ENCODE measurements at places on chromosomes 5 and 9.

DNA sequence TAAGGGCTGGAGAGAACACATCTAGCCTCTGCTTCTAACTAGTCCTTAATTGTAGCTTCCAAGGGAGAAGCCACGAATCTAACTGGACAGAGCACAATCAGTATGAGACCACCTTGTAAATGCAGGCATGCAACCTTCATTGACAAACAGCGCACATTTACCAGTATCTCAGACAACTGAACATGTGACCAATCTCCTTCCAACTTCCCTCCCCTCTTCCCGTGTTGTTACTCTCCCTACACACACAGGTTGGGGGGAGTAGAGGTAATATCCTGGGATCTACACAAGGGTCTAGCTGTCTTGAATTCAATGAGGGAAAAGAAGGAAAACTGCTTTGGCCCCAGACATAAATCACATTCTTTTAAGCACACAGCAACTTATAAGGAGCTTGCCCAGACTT, 77.6 kb downstream of the LIFR start:
- DNase-seq, result no peak

DNA sequence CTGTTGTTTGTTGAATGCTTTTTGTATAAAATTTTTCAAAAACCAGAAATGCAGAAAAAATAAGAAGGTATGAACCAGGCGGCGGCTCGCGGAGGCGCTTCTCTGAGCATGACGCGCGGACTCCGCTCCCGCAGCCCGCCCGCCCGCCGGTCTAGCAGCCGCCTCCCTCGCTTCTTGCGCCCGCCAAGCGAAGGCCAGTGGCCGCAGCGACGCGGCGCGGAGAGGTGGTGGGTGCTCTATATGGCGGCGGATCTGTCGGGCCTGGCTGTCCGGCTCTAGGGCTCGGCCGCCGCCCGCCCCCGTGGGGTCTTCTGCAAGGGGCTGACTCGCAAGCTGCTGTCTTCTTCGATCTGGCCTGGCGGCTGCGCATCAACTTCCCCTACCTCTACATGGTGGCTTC, 93.8 kb downstream of the ANKRD18A start:
- no peak for DNase-seq

DNA sequence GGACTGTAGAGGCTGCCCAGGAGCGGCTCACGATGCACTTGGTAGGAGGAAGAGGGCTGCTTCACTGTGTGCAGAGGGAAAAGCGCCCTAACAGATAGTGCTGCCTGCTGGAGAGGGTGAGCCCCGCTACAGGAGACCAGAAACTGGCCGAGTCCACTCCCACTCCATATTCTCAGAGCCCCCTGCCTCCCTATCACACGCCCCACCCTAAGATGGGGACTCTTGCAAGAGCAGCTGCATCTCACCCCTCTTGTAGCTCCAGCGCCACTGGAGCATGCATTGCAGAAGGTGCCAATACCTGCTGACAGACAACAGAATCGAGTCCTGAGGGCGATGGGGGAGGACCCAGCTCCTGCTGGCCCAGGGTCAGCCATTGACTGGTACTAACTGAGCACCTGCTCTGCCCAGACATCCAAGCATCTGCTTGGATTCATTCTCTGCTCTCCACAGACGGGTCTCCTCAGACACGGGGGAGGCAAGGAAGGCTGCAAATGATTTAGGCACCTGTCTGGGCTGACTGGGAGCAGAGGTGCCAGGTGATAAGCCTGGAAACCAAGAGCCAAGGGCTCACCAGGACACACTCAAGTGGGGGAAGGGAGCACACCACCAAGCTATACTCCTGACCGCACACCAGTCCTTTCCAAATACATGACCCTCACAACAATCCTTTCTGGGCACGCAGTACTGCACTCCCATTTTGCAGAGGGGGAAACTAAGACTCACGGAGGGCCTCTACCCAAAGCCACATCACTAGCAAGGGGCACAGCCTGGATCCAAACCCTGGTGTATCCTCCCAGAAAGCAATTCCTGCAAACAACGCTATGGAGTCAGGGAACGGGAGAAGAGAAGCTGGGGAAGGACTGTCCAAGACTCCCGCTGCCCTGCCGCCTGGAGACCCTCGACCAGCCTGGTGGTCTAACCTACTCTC, 1.6 kb downstream of the BICD2 start:
- DNase-seq, result no peak

DNA sequence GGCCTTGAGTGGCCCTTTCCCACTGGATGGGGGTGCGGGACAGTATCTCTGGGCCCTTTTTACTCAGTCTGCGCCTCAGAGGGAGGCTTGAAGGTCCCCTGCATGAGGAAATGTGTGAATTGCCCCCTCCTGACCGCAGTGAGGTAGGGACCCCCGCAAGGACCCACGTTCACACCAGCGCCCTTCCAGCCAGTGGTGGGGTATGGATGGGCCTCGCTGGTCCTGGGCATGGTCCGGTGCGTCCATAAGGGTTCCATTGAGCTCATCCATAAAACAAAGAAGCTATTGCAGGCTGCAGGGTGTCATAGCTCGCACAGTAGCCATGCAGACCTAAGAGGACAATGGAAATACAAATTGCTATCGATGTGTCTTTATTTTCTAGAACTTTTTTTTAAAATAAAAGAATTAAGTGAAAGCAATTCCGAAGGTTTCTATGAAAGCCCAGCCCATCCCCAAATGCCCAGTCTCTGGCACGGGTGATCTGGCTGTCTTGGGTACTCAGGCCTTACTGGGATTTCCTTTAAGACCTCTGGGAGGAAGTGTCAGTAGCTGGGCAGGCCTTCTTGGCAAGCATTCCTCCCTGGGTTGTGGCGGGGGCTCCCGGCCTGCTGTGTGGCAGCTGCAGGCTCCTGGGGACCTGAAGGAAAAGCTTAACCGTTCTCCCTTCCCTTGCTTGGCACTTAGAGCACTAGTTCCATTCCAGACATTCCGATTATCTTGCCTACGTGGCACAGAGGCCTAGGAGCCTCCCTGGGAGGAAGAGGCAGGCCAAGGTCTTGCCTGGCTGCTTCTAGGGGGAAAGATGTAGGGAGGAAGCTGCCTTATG, 1.5 kb upstream of the SEMA5A start:
- peak; percentile 72 for DNase-seq

DNA sequence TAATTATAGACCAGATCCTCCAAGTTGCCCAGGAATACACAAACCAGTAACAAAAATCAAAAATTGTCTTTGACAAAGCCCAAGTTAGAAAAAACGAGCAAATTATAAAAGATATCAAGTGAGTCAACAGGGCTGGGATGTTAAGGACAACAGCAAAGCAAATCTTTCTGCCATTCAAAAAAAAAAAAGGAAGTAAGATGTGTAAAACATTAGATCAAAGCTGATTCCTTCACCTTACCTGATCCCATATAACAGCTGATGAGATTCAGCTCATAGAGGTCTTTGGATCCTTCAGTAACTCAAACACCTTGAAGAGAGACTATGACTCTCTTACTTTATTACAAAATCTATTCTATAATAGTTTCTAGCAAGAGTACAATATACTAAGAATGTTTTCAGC, 100.9 kb downstream of the STRBP start:
- no peak for DNase-seq

DNA sequence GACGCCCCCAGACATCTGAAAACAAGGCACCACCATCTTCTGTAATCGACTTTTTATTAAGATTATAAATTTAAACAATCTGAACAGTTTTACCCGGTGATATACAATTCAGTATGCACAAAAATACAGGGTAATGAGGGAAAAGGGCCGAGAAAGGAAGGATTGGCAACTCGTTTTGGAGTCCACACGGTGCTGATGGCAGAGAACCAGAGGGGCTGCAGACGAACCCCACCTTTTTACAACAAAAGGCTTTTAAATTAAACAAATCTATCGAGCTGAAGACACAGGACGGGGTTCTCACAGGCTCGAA, 2.6 kb downstream of the IER5L start:
- no peak for DNase-seq

- no peak for DNase-seq
Observed at GRCh38 chr5:5454391-5454790, 31.9 kb downstream of the ICE1 start.

DNA sequence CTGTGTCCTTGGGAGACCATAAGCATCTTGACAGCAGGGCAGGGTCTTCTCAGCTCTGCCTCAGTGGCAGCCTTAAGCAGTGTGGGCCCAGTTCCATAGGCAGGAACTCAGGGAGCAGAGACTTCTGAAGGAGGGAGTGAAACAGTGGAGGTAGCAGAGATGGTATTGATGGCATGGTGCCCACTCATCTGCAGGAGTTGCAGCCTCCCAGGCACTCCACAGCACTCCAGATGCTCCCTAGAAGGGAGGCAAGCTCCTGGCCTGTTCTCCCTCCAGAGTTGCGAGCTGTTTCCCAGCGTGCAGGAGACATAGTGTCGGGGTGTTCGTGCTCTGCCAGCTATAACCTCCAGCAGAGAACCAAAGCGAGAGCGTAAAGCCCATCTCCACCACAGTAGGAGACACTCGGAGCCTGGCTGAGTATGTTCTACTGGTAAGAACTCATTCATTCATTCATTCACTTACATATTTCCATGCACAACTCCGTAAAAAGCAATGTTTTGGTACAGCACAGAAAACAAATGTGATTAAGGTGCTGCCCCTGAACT, 31.4 kb upstream of the UNC5A start:
- no peak for DNase-seq

GRCh38 chr9:22030101-22030598, 21.0 kb upstream of the CDKN2B start:
- no peak for DNase-seq
